Activated CD4-positive, alpha-beta T cell treated with anti-CD3 and anti-CD28 coated beads, Interleukin-2, amount 10 ng/mL, durations not matched to agents 24 days and 14 days (primary cell): ENCODE measurements at places on chromosomes 2 and 18. TPM values are rescaled to one million over a fixed set of nuclear protein-coding genes. Genes with fewer than 3 reads are reported as not detected.

Gene CMPK2
- 6.4 and 6.9 TPM in 2 replicates for total RNA-seq

Gene CTDP1
- 41.2 and 45.5 TPM in 2 replicates for total RNA-seq

Gene FKBP7
- 4.8 and 4.9 TPM in 2 replicates for total RNA-seq

Gene PFN4
- total RNA-seq = 0.47 TPM in 1 of 2 replicates, not detected in the other
